ENCODE measurements at places on chromosomes 5 and 9.
A peak's percentile ranks its signal among the peaks of the same experiment; 100 is the strongest.

DNA sequence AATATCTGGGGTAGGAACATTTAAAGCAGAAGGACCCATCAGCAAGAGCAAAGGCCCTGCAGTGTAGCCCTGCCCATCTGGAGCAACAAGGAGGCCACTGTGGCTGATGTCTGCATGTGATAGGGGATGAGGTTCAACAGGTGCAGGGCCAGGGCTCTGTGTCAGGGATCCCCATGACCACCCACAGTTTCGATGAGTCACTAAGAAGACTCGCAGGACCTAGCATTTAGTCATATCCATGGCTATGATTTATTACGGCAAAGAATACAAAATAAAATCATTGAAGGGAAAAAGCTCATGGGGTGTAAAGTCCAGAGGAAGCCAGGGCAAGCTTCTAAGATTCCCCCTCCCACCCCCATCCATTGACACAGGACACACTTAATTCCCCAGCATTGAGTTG lies 188.6 kb downstream of the ADGRV1 start:
- DNase-seq = no peak

DNA sequence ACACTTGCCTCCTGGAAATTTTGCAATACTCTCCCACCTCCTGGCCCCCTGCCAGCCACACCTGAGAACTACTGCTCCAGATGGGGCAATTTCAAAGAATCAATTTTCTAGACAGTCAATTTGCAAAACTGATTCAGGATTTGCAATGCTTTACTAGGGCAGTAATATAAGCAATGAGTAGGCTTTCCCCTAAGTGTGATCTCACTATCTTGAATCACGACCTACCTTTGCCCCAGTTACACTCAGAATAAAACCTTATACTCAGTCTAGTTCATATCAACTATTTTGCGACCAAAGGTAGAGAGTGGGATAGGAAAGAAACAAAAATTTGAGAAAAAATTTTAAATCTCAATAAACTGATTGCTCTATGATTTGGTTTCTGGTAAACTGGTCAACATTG lies 54.4 kb downstream of the DROSHA start:
- DNase-seq = no peak

DNA sequence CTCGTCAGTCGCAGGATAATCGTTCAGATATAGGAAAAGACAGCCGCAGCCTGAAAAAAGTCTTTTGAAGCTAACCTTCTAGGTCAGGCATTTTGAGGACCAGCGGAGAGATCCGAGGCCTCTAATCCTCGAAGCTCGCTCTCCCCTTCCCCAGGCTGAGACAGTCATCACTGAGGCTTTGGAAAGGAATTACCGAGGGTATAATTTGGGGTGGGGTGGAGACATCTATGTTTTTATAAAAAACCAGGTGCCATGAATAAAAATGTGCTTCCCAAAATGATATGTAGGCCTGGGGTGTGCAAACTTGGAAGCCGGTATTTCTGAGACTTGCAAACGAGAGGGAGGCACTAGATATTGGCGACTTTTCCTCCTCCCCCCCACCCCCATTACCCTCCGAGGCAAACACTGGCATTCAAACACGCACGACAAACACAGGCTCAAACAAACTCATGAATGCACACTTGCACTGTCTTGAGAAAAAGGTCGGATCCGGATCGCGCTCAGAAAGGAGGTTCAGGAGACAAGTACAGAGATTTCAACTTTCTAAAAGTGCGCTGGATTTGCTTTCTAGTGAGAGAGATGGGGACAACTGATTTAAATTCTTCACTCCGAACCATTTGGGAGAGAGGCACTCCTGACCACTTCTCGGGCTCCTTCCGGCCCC lies 935 bp upstream of the MSX2 start:
- no peak for DNase-seq

DNA sequence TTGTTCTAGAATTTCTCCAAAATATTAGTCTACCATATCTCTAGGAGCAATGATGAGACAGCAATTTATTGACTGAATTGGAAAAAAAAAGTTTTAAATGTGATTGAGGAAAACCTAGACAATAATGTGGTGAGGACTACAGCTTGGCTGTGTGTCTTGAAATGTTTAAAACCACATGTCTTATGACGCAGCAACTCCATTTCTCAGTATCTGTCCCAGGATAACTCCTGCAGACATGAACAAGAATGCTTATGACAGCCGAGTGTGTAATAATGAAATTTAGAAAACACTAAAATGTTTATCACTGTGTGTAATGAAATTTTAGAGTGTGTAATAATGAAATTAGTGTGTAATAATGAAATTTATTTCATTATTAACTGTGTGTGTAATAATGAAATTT lies 254.1 kb upstream of the DAPK1 start:
- DNase-seq = no peak

DNA sequence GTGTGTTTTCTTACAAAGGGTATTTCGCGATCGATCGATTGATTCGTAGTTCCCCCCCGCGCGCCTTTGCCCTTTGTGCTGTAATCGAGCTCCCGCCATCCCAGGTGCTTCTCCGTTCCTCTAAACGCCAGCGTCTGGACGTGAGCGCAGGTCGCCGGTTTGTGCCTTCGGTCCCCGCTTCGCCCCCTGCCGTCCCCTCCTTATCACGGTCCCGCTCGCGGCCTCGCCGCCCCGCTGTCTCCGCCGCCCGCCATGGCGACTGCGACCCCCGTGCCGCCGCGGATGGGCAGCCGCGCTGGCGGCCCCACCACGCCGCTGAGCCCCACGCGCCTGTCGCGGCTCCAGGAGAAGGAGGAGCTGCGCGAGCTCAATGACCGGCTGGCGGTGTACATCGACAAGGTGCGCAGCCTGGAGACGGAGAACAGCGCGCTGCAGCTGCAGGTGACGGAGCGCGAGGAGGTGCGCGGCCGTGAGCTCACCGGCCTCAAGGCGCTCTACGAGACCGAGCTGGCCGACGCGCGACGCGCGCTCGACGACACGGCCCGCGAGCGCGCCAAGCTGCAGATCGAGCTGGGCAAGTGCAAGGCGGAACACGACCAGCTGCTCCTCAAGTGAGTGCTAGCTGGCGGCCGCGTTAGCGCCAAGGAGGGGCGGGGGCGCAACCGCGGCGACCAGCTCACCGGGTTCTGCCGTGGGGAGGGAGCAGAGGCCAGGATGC lies 480 bp downstream of the LMNB1 start:
- DNase-seq = peak; percentile 53

DNA sequence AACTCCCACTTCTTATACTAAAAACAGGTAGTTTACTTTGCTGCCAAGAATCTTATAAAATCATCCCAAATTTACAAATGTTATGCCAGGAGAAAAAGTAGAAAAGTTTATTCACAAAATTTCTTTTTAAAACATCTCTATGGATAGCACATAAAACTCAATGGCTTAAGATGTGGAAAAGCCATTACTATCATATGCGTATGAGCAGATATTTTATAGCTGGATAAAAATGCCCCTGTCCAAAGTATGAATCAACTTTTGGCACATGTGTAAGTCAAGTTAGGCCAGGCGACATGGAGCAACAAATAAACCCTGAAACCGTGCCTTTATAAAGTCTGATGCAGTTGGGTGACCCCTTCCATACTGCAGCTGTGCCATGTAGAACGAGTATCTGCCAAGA lies 38.6 kb upstream of the FBP1 start:
- DNase-seq = no peak

GRCh38 chr5:93601071-93601801 lies 18.2 kb downstream of the NR2F1 start:
- peak; percentile 90 for DNase-seq

DNA sequence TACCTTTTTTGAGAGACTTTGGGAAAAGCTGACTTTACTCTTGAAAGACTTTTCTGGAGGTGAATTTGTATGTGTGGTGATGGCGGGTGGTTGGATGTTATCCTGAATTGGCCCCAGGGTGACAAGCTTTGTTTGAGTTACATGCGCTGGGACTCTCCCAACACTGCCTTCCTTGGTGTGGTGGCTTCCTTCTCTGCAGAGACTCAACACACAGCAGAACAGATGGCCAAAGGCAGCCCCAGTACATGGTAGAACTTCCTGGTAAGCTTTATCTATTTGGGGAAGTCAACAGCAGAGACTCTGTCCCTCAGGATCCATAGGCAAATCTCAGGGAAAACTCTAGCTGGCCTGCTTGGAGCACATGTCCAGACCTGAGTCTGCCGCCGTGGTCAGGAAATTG lies 18.1 kb downstream of the C1QTNF2 start:
- DNase-seq = no peak

DNA sequence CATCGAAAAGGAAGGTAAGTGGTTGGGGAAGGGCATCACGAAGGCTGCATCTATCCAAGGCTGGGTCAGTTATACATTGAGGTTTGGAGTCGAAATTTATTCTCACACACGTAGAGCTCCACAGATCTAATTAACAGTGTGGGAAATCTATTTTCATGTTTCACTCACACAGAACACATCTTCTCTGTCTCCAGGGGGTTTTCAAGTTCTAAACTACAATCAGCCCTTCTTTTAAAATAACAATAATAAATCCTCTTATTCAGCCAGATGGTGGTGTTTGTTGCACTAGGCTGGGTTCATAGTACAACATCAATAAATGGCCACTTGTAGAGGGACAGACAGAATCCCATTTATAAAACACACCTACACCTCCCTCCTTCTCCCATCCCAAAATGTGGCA lies 174.5 kb upstream of the KLF9 start:
- no peak for DNase-seq

DNA sequence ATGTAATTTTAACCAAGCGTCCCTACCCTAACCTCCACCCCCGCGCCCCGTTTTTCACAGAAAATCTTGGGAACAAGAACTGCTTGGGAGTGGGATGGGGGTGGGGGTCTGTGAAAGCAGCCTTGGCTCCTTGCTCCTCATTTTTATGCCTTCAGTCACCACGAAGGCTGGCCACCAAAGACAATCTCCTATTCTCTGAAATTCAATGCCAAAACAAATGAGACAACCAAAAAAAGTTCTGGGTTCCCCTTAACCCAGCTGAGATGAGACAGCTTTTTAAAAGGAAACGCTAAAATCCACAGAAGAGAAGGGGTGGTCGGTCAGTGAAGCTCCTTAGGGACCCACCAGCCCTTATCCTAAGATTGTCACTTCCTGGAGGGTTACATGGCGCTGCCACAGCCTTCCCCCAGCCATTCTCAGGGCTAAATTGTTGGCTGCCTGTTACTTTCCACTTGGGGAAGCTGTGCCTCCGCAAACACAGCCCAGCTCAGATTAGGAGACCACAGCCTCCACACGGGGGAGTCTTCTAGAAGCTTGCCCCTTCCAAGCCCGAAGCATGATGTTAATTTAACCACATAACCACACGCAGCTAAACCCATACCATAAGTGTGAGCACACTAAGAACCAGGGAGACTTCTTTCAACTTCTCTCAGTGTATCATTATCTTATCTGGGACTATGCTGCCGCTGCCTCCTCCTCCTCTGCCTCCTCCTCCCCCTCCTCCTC lies 136.3 kb downstream of the FOXD1 start:
- peak; percentile 78 for DNase-seq

GRCh38 chr5:174589011-174589410 lies 135.4 kb upstream of the MSX2 start:
- no peak for DNase-seq

DNA sequence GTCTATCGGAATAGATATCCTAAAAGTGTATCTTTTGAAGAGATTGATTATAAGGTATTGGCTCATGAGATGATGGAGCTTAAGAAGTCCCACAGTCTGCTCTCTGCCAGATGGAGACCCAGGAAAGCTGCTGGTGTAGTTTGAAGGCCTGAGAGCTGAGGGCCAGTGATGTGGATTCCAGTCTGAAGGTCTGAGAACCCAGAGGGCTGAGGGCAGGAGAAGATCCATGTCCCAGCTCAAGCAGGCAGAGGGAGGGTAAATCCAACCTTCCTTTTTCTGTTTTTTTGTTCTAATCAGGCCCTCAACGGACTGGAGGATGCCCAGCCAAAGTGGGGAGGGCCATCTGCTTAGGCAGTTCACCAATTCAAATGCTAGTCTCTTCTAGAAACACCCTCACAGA lies 11.0 kb upstream of the ABL1 start:
- DNase-seq = no peak

GRCh38 chr9:101437806-101438232 lies 2.2 kb upstream of the ALDOB start:
- DNase-seq = peak; percentile 51

DNA sequence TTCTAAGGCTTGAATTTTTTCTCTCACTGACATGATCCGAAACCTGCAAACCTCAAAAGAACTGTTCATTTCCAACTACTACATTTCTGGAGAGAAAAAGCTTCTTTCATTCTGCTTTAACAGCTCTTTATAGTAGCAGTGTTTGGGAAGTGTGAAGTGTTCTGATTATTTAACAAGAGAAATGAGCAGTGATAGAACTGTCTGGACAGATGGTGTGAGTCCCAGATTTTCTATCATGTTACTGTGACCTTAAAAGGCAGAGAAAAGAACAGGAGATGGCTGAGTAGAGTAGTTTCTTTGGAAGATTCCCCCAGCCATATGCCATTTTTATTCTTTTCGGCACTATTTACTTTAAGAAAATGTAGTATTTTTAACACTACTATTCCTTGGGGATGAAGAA lies 41.3 kb upstream of the TAL2 start:
- no peak for DNase-seq

DNA sequence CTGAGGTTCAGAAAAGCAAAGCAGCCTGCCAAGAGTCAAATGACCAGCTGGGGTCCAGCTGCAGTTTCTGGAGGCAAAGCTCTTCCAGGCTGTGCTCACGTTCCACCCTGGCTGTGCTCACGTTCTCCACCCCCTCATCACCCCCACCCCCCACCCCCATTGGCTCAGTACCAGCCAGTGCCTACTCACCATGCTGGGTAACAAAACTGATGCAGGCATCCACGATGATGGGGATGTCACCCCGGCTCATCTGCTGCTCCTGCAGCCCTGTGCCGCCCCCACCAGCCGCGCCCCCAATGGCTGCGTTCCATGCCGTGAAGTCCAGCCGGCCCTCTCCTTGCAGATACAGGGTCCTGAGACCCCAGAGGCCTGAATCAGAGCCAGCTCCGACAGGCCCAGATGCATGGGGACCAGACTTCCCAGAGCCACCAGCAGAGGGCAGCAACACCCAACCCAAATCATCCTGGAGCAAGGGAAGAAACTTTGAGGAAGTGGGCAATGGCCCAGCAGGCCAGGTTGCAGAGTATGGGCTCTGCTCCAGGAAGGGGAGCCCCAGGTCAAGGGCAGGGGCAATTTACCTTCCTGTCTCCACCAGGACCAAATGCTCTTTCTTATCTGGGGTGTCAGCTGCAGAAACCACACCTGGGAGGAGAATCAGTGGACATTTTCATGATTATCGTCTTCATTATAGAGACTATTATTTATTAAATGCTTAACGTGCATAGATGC lies 13.7 kb upstream of the FCHSD1 start:
- peak; percentile 67 for DNase-seq

DNA sequence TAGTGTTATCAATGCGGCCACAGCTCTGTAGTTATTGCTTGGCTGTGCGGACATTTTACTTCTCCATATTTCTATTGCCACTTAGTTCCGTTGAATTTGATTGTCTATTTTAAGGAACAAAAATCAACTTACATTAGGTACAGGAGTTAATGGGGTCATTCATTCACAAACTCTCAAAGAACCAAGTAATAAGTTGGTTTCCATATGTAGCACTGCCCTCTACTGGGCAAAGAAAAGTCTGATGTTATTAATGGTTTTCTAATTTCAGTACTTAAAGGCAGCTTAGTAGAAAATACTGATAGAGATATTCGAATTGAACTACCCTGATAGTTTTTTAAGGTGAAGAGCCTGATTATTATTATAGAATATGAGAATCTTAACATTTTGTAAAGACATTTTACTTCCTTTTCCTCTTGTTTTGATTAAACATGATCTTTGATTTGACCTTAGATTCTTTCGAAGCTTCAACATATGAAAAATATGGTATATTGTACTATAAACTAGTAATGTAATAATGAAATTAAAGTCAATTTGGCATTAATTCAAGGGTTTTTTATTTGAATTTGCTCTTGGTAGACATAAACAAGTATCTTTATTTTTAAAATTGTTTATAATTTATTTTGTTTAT lies 119.5 kb upstream of the CTNND2 start:
- peak; percentile 33 for DNase-seq
